GM06990 (cell line): ENCODE measurements at places on chromosomes 6 and 20.

- DNase-seq: no peak
Observed at GRCh38 chr6:79115553-79116182, 37.6 kb upstream of the PHIP start.

GRCh38 chr6:108785653-108786052 is 62.6 kb upstream of the ARMC2 start:
- DNase-seq: no peak

GRCh38 chr6:40425192-40425919 is 161.8 kb downstream of the LRFN2 start:
- no peak for DNase-seq

- DNase-seq: no peak
Observed at GRCh38 chr6:7723554-7723953, 2.3 kb upstream of the BMP6 start.

- no peak for DNase-seq
Observed at GRCh38 chr6:122114717-122115116, 284.7 kb upstream of the HSF2 start.

DNA sequence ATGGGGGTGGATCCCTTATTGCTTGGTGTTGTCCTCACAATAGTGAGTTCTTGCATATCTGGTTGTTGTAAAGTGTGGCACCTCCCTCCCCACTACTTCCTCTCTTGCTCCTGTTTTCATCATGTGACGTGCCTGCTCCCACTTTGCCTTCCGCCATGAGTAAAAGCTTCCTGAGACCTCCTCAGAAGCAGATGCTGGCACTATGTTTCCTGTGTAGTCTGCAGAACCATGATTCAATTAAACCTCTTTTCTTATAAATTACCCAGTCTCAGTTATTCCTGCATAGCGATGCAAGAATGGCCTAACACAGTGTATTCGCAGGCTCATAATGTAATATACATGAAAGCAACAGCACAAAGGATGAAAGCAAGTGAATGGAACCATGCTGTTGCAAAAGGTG is 28.4 kb upstream of the ANKRD60 start:
- DNase-seq: no peak

- no peak for DNase-seq
Observed at GRCh38 chr20:10309326-10309725, 90.7 kb downstream of the SNAP25 start.

- no peak for DNase-seq
Observed at GRCh38 chr6:77910826-77911225, 258.0 kb downstream of the MEI4 start.

- DNase-seq: no peak
Observed at GRCh38 chr6:137949686-137950390, 82.8 kb downstream of the TNFAIP3 start.

GRCh38 chr6:153117986-153118879 is 12.8 kb downstream of the RGS17 start:
- DNase-seq: peak; percentile 30

DNA sequence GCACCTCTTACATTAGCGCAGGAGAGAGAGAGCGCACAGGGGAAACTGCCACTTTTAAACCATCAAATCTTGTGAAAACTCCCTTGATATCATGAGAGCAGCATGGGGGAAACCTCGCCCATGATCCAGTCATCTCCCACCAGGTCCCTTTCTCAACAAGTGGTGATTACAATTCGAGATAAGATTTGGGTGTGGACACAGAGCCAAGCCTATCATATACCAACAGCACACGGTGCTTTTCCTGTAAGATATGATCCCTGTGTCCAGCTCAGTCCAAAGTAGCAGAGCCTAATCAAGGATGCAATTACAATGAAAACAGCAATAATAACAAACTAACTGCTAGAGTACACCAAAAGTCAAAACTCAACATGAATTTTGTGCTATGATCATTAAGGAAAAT is 148.7 kb upstream of the TCF21 start:
- no peak for DNase-seq

GRCh38 chr6:128007658-128008057 is 106.8 kb upstream of the THEMIS start:
- DNase-seq: no peak

GRCh38 chr6:126372626-126373025 is 32.7 kb downstream of the CENPW start:
- DNase-seq: no peak

- DNase-seq: no peak
Observed at GRCh38 chr20:825710-826421, 7.6 kb upstream of the FAM110A start.

DNA sequence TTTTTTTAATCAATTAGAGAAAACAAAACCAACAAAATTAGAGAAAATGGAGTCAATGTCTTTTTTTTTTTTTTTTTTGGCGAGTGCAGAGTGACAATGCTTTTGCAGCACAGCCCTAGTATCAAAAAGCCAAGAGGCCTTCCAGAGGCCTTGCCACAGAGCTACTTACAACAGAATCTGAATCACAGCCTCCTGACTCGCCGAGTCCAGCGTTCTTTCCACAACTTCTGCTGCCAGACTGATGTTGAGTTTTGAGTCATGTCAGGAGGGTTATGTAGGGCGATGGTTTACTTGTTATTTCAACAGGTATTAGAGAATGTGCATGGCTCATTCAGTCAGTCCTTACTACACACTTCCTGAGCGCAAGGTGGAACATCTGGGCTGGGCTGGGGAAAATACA is 88.6 kb downstream of the FNDC1 start:
- DNase-seq: no peak

DNA sequence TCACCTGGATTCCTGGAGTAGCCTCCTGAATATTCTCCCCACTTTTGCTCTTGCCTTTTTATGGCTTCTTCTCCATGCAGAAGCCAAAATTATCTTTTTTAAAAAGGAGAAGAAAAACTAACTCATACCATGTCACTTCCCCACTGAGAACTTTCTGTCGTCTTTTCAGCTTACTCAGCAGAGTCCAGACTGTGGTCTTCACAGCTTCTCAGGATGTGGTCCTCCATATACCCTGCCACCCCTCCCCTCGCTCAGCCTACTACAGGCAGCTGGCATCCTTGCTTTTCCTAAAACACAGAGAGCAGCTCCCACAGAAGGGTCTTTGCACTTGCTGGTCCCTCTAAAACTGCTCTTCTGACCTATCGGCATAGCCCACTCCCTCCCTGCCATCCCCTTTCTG is 89.4 kb upstream of the ISM1 start:
- no peak for DNase-seq

- no peak for DNase-seq
Observed at GRCh38 chr6:89237158-89237557, 20.0 kb upstream of the GABRR1 start.

- no peak for DNase-seq
Observed at GRCh38 chr6:50815436-50816114, 3.1 kb upstream of the TFAP2B start.

DNA sequence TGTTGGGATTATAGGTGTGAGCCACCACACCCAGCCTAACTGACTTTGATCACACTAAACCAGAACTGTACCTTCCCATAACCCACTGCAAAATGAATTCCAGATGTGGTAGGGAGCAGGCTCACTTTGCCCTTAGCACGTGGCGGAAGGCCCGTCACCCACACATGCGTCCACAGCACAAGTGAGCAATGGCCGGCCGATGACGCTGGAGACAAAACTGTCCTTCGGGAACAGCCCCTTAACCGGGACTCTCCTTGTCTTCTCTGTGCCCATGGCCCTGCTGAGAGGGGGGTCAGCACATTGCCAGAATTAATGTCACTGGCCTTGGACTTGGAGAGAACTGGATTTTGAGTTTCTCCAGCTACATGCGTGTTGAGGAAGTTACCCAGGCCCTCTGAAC is 107.2 kb downstream of the TOX2 start:
- DNase-seq: no peak
